ENCODE measurements at places on chromosomes 1 and 21.

DNA sequence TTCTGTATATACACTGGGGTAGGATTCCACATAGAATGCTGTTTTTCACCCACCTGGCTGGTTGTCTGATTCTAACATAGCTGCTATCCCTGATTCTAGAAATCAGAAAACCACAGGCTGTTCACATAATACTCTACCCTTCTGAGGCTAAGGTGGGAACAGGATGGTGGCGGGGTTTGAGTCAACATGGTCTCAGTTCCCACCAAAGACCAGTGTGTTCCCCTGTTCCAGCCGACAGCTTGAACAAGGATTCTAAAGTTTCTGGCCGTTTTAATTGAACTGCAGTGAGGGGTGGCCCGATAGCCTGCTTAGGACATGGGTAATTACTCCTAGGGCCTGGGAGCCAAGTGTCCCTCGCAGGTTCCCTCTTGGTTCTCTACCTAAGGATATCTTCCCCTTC is 38.4 kb downstream of the PEX14 start:
- DNase-seq = no peak

DNA sequence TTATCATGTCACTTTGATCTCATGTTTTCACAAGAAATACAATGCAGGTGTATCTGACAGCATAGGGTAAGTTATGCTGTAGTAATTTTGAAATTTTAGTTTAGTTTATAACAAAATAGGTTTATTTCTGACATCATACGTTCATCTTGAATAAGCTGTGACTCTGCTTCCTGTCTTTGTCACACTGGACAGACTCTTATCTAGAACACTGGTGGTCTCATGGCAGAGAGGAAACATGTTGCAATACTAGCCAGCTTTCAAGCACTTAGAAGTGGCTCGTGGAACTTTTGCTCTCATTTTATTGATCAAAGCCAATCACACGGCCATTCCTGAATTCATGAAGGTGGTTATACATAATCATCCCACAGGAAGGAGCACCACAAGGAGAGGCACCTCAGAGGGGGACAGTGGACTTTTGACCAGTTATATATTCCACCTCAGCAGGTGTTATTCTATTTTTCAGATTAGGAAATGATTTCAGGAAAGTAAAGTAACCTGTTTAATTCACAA is 46.5 kb downstream of the CYP2J2 start:
- DNase-seq = no peak

- no peak for DNase-seq
These were observed 5.3 kb downstream of the OLFML2B start for GRCh38 chr1:162018418-162018817.

GRCh38 chr1:178086766-178087165 is 7.1 kb upstream of the RASAL2 start:
- no peak for DNase-seq

DNA sequence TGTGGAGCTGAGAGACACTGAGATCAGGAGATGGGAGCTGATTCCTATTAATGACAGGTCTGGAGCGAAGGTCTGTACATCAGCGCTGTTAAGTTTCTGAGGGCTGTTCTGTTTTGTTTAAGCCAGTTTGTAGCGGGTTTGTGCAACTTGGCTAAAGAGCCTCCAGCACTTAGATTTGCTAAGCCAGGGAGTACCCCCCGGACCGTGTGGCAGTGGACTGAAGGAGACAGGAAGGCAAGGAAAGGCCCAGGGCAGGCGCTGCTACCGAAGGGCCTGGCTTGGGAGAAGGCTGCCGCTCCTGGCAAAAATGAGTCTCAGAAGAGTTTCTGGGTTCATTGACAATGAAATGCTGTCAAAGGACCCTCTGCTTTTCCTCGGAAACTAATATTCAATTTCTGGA is 139.3 kb upstream of the ZNF644 start:
- DNase-seq = no peak

- DNase-seq = no peak
These were observed 5.5 kb downstream of the TNFRSF1B start for GRCh38 chr1:12172042-12172851.

DNA sequence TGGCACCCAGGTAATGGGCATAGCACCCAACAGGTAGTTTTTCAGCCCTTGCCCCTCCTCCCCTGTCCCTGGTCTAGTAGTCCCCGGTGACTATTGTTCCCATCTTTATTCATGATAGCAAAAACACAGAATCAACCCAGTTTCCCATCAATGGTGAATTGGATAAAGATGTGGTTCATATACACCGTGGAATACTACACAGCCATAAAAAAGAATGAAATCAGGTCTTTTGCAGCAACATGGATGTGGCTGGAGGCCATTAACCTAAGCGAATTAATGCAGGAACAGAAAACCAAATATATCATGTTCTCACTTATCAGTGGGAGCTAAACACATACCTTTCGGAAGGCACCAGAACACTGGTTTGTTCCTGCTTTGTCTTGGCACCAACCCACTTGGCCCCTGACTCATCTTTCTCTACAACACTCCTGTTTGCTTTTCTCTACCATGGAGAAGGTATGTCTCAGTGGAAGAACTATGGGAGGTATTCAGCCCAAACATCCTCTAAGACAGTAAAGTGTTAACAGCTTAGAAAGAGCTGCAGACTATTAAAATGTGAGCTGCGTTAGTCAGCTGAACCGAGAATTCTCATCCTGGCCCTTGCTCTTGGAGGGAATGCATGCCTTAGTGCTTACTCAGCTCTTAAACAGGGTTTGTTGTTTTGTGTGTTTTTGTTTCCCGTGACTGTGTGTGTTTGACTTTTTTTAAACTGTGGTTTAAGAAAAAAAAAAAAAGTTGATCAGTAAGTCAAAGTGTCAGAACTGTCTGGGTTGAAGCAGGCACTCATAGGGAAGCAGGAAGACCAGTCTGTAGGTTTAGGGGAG is 203.0 kb downstream of the TOMM20 start:
- peak; percentile 93 for DNase-seq

DNA sequence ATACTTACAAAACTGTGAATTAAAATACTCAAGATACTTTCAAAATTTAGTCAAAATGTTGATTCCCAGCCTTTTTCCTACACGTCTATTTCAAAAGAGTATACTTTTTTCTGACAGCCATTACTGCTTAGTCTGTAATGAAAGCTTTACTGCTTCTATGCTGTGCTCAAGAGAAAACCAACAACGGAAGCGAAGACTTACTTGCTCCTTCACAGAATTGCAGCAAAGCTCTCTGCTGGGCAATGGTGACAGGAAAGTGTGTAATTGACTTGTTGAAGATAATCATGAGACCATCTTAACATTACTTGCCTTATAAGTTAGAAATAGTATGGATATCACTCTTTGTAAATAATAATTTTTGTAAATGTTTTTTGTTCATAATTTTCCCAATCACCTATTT is 1.7 kb upstream of the DYNLT5 start:
- DNase-seq = no peak

DNA sequence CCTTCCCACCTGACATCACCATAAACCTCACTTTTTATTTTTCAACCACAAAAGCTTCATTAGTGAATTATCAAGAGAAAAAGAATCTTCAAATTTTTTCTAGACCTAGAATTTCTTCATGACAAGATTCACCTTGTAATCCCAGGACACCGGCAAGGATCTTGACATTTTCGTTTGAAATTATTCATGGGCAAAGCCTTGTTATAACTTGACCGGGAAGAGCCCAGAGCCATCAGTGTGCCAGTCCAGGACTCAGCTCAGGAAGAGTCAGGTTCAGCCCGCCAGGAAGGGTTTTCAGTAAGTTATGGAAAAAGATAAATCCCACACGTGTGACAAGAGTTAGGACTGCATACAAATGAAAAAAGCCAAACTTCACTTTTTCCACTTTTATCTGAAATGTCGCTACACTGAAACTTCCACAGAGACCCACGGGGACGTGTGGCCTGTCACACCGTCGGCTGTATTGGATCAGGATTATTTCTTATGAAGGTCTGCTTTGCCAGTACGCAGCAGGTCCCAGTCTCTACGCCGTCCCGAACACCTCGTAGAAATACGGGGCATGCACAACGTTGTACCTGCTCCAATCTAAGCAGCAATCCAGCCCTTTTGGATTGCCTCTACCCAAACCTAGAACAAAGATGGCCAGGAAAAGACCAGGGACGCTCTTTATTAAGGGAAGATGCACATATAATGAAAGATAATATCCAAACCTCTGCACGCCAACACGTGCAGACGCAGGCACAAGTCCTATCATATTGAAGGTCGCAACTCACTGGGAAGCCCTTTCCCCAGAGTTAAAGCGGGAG is 916 bp downstream of the F3 start:
- DNase-seq = no peak

DNA sequence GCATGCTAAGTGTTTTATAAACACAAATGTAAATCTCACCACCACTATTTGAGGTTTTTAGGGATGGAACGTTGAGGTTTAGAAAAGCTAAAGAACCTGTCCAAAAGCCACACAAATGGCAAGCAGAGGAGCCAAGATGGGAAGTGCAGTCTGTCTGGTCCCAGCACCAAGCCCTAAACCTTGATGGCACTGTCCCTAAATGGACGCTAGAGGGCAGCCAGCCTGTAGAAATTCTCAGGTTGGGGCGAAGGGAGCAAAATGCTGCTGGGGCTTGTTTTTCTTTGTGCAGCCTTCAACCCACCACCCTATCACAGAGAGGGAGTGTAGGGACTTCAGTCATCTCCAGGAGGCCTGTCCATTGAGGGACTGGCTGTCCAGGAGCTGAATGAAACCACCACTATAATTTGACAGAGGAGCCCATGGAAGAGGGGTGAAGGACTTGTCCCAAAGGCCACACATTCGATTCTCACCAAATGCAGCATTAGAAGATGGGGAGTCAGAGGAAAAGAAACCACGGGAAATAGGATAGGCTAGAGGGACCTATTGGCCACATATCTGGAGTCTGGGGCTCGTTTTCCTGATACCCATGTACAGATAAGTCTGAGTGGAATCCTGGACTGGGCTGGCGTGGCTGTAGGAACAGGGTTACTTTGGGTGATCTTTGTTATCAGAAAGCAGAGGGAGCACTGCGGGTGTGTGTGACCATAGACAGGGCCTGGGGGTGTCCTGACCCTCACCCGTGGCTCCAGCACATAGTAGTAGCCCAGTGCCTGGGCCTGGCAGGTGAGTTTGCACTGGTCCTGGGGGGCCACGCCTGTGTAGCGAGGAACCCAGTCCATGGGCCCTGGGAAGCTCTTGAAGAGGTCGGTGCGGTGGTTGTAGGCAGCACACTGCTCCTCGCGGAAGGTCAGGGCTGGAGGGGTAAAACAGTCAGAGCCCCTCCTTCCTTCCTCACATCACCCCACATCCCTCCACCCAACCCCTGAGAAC is 6.1 kb downstream of the ADAMTS4 start:
- DNase-seq = no peak

GRCh38 chr21:45258466-45258865 is 29.2 kb downstream of the POFUT2 start:
- DNase-seq = no peak

- no peak for DNase-seq
These were observed 83.0 kb downstream of the GPR161 start for GRCh38 chr1:168053681-168054080.

DNA sequence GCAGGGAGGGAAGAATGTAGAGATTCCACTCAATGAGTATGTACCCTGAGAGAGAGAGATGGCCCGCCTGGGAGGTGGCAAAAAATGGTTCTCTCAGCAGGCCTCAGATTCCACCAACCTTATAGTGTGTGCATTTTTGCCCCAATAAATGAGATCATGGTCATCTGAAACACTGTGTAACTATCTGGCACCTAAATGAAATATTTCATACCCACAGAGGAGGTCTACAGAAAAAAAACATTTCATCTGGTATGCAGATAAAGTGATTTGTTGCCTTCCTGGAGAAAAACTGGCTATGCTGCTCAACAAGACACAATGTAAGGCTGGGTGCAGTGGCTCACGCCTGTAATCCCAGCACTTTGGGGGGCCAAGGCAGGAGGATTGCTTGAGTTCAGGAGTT is 4.9 kb downstream of the TMCO2 start:
- no peak for DNase-seq

GRCh38 chr1:198352975-198353695 is 187.3 kb downstream of the ATP6V1G3 start:
- DNase-seq = no peak

GRCh38 chr1:10283318-10283984 is 73.1 kb downstream of the KIF1B start:
- DNase-seq = no peak

- no peak for DNase-seq
These were observed 36.8 kb upstream of the CXADR start for GRCh38 chr21:17476006-17476405.

- no peak for DNase-seq
These were observed 61.0 kb downstream of the IGSF5 start for GRCh38 chr21:39805983-39806382.

- DNase-seq = no peak
These were observed 35.5 kb upstream of the ATP6V1G3 start for GRCh38 chr1:198575798-198576641.

- DNase-seq = no peak
These were observed 5.8 kb downstream of the TIAM1 start for GRCh38 chr21:31337996-31338907.

DNA sequence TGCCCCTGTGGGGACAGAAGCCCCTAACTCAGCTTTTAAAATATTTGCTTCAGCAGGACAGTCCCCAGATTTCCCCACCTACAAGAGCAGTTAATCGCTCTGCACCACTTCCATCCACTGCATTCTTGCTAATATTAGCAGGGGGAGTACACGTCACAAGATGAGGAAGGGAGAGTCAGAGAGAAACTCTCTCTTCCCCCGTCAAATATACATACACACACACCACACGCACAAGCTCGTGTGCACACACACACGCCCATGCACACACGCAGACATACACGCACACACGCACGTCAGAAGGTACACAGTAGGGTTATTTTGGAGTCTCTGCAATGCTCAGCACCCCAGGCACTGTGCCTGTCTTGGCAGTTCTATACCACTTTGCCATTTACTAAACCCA is 2.1 kb downstream of the CLCA1 start:
- no peak for DNase-seq

DNA sequence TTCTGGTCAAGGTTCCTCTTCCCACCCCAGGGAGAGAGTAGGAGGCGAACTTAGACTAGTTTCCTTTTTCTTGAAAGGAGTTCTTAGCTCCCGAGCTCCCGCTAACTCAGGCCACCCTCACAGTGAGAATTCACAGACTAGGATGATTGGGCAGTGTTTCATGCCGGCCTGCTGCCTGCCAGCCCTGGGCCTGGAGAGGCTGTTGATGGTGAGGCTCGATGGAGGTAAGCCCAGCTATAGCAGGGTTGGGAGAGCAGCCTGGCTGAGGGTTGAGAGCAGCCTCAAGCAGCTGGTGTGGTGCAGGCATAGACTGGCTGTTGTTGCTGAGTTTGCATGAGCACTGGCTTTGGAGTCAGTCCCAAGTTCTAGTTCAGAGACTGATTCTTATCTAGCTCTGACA is 274.4 kb downstream of the MATN1 start:
- no peak for DNase-seq

- DNase-seq = no peak
These were observed 303.3 kb upstream of the DAB1 start for GRCh38 chr1:57727121-57727520.

GRCh38 chr1:115469703-115470476 is 131.8 kb upstream of the NGF start:
- peak; percentile 8 for DNase-seq

GRCh38 chr1:214923278-214923915 is 159.1 kb upstream of the KCNK2 start:
- no peak for DNase-seq

Measured in fibroblast of the conjunctiva (primary cell).